ENCODE measurements at places on chromosomes 13 and 19. TPM values are rescaled to one million over a fixed set of nuclear protein-coding genes. Genes with fewer than 3 reads are reported as not detected.

DNA sequence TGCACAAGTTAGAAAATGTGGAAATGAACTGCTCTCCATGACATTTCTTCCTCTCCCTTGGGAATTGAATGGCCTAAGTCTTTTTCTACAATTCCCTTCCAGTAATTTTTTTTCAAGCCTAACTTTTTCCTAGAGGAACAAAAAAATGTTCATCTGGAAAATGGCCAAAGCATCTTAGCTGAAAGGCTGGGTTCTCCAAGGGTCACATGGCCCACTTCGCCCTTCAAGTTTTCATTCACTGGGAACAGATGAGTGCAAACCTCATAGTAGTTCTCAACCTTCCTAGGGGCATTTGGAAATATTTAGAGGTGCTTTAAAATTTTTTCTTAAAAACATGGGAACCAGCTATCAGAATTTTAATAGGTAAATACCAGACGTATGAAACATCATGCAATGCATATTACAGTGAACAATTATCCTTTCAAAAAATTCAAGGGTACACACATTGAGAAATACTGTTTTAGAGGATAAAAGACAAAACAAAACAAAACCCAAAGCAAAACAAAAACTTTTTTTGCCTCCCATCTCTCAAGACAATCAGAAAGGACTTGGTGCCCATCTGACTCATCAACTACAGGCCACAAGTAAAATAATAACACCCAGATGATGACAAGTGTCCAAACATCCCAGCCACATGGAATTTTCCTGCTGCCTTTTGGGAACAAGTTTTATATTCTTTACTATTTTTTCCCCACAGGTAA lies 208.8 kb downstream of the SLITRK6 start:
- DNase-seq, result no peak

DNA sequence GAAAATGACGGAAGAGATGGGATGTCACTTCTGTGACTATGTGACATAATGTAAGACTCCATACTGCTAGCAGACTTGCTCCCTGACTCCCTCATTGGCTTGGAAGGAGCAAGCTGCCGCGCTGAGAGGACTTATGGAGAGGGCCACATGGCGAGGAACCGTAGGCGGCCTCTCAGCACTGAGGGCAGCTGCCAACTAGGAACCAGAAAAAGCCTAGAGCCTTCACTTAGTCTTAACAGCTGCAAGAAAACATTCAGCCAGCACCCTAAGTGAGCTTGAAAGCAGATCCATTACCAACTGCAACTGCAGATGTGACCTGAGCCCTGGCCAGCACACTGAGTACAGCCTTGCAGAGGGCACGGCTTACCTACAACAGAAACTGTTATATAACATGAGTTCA lies 33.9 kb downstream of the USP12 start:
- DNase-seq, result peak; percentile 5

GRCh38 chr19:55246462-55247451 lies 12.1 kb downstream of the PPP6R1 start:
- no peak for DNase-seq

DNA sequence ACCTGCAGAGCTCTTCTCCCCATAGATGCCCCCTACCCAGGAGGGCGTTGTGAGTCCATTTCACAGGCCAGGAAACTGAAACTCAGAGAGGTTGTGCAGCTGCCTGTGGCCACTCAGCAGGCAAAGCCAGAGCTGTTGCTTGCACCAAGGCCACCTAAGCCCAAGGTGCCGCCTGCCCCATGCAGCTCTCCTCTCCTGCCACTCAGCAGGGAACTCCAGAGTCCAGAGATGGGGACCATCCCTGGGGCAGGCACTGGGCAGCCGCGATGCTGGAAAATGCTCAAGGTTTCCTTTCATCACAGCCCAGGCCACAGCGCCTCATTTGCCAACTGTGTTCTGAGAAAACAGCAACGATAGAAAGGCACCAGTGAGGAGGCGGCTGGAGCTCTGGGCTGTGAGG lies 41.0 kb upstream of the PEPD start:
- DNase-seq, result no peak

- peak; percentile 91 for DNase-seq
These were observed 32.0 kb upstream of the EPHX3 start for GRCh38 chr19:15264061-15264932.

- no peak for DNase-seq
These were observed 7.0 kb downstream of the SOX21 start for GRCh38 chr13:94705081-94706030.

DNA sequence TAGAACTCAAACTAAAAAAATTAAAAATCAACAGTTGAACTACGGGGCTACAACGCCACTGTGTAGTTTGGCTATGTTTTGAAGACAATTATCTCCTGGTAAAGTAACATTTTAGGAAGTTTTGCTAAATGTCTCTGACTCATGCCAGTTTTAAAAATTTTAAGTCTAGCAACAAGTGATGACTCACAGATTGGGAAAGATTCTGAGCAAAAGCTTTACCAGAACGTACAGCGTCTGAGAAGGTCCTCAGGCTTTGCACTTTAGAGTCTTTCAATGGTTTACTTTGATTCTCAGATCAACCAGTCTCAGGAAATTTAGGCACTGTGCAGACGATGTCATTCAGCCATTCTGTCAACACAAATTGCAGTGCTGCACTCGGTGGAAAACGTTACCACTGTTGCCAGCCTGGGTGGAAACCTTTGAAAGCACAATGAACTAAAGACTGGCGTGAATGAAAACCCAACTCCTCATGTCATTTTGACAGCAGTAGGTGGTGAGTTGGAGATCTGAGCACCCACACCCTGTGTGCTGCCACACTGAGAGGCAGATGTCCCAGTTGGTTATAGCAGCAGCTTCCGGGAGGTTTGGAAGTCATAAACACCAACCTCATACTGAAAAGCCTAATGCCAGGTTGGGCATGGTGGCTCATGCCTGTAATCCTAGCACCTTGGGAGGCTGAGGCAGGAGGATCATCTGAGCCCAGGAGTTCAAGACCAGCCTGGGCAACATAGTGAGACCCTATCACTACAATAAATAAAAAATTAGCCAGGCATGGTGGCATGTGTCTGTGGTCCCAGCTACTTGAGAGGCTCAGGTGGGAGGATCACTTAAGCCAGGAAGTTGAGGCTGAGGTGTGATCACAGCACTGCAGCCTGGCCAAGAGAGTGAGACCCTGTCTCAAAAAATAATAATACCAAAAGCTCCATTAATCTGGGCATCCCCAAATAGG lies 6.3 kb upstream of the WTIP start:
- DNase-seq, result no peak

GRCh38 chr13:74129500-74130191 lies 4.6 kb downstream of the KLF12 start:
- DNase-seq, result no peak

DNA sequence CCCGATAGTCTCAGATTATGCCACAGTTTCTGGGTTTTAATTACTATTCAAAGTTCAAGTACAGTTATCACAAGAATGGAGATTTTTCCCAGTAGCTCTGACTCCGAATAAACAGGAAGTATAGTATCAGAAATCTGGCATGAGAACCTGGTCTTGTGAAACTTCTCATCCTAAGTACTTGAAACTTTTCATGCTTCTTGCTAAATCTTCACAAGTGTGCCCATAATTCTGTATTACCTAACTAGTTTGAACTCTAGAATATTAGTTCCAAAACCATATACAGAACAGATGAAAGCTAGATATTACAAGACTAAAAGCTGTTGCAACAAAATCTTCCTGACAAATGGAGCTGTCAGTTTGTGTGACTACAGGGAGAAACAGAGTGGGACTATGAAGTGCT lies 70.5 kb upstream of the CSNK1A1L start:
- no peak for DNase-seq

GRCh38 chr13:77691871-77692270 lies 5.6 kb upstream of the SLAIN1 start:
- DNase-seq, result no peak

DNA sequence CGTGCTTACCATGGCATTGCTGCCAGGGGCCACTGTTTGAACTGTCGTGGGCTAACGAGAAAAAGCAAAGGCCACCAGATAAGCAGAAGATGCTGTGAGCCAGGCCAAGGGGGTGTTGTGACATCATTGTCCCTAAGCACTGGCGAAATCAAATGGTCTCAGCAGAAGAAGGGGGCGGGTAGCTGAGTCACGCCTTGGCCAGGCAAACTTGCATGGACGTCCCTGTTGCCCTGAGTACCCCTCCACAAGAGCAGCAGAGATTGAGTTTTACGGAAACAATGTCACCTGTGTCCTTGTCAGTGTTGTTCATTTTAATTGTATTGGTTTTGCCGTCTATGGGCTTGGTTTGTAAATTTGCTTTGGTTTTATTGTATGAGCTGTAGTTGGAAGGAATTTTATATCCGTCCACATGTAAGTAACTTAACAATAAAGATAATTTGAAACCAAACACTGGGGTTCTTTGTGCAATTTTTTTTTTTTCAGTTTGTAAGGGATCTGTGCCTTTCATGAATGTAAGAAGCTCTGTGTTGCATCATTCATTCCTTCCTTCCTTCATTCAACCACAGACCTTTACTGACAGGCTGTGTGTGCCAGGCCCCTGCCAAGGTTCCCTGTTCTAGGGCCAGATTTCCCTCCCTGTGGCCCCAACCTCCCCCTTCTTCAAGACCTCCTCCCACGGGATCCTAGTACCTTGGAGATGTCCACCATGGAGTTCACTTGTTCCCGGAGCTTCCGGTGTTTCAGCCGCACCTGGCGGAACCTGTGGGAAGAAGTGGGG lies 12.3 kb downstream of the KCNN4 start:
- no peak for DNase-seq

DNA sequence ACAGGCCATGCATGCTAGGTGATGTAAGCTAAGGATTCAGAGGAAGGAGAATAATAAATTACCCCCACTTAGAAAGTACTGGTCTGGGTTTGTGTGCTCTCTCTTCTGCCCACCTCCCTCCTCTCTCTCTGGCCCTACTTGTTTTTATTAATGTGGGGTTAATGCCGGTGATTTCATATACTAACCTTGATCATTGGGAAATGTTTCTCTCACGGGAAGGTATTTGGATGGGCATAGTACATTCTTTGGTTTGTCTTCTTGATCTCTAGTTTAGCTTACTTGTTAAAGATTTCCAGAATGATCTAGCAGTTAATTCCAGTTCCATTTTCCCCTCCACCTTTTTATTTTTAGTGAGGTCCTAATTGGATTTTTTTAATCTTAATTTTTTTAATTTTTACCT lies 24.6 kb downstream of the ARHGAP35 start:
- no peak for DNase-seq

GRCh38 chr13:51785712-51786424 lies 18.1 kb downstream of the DHRS12 start:
- DNase-seq, result no peak

GRCh38 chr13:42614436-42615035 lies 40.6 kb downstream of the TNFSF11 start:
- no peak for DNase-seq

DNA sequence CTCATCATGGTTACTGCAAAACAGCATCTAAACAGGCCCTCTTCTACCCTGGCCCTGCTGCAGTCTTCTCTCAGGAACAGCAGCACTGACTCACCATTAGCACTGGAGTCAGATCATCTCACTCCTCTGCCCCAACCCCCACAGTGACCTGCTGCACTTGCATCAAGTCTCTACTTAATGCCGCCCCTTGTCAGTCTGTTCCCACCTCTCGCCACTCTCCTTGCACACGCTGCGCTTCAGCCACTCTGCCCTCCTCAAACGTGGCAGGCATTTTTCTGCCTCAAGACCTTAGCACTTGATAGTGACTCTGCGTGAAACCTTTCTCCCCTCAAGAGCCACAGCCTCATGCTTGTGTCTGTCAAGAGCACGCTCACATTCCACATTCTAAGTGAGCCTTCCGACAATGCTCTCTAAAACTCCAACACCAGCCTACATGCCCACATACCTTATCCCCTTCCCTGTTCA lies 22.1 kb downstream of the MIPEP start:
- DNase-seq, result no peak

DNA sequence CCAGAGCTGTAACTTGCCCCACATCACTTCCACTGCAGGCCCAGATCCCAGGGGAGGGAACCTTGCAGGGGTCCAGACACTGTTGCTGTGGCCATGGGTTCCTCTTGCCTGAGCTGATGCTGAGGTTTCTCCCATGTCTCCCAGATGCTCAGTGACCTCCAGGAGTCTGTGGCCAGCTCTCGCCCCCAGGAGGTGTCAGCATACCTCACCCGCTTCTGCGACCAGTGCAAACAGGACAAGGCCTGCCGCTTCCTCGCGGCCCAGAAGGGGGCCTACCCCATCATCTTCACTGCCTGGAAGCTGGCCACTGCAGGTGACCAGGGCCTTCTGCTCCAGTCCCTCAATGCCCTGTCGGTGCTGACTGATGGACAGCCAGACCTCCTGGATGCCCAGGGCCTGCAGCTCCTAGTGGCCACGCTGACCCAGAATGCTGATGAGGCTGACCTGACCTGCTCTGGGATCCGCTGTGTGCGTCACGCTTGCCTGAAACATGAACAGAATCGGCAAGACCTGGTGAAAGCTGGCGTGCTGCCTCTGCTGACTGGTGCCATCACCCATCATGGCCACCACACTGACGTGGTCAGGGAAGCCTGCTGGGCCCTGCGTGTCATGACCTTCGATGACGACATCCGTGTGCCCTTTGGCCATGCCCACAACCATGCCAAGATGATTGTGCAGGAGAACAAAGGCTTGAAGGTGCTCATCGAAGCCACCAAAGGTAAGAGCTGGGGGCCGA lies 12.1 kb upstream of the SLC25A42 start:
- no peak for DNase-seq

DNA sequence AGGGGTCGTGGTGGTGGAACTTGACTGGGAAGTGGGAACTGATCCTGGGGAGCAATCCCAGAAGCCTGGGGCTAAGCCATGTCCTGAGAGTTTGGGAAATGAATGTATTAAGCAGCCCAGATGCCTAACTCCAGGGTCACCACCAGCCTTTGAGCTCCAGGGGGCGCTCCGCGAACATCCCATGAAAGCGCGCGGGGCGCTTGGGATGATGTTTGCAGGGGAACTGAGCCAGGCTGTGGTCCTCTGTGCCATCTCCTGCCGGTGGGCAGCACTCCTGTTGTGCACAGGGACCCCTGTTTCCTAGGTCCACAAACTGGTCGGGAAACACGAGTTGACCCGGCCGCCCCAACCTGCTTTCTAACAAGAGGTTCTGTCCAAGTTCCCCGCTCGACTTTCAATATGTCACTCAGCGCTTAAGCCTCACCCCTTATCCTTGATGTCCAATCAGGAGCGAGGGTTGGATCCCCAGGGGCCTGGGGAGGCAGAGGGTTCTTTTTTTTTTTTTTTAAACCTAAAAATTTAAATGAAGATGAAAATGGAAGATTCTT lies 14.4 kb downstream of the LEUTX start:
- DNase-seq, result peak; percentile 84

Gene CD33
- 14.0 TPM for total RNA-seq

Gene LRRC63
- 0.31 TPM for total RNA-seq

Gene KEAP1
- 60.8 TPM for total RNA-seq

Gene PEX11G
- 7.8 TPM for total RNA-seq

Gene CEACAM20
- not detected for total RNA-seq

Gene ZNF575
- 3.1 TPM for total RNA-seq

Gene ZIC5
- not detected for total RNA-seq

All from kidney (tissue), 22 donors.